ENCODE measurements at places on chromosomes 6 and 20.

- no peak for DNase-seq
These were observed 390.9 kb upstream of the NRSN1 start for GRCh38 chr6:23735151-23735550.

DNA sequence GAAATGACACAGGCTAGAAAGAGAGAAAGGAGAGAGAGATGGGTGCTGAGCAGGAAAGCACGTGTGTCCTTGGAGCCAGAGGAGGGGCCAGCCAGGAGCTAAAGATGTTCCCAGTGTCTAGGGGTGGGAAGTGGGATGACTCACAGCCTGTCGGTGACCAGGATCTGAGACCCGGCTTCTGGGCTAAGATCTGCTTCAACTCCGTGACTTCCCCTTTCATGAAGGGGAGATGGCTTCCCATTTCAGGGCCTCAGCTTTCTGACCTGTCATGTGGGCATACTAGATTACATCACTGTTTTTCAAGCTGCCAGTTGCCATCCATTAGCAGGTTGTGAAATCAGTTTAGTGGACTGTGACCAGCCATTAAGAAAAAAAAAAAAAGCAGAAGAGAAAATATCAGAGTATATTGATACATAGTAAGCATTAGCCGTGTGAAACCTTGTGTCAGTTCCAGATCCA, 5.4 kb downstream of the TGM3 start:
- DNase-seq, result peak; percentile 51

DNA sequence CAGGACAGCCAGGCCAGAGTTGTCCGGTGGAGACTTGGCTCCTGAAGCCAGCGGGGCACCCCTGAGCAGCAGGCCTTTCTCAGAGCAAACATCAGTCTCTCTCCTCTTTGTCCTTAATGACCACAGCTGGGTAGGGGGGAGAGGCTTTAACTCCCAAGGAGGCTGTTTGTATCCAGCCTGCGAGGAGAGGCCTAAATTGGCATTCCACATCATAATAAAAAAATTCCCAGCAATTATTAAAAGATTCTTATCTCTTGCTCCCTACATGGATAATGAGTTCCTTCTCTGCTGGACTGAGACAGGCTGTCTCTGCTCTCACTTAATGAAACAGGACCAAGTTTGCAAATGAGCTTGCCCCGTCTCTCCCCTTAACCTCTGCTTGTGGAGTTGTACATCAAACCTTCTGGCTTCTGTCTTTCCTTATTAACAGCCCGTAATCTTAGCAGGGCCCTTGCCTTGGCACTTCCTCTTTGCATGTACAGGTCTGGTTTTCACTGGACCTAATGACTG, 838.2 kb downstream of the MAFB start:
- DNase-seq, result no peak

DNA sequence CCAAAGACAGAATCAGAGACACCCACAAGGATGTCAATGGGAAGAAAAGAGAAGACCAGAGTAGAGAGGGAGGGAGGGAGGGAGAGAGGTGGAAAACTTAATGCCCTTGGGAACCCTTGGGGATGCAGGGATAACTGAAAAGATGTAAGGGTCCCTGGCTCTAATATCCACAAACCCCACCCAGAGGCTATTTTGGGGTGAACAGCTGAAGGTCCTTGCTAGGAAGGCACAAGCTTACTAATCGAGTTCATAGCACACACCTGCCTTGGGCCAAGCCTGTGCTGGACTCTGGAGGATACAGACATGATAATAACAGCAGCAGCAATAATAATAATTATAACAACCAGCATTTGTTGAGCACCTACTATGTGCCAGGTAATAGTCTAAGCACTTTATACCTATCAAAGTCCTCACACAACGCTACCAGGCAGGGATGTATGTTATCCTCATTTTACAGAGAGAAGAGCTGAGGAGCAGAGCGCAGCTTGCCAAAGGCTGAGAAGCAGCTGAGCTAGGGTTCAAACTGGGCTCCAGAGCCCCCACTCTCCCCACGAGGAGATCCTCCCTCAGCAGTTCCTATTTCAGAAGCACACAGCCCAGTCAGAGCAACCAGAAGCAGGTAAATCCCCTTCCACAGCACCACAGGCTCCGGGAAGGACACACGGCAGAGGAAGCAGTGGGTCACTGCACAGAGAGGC, 174.2 kb downstream of the ANKRD60 start:
- peak; percentile 7 for DNase-seq

- no peak for DNase-seq
These were observed 158.2 kb upstream of the CHD6 start for GRCh38 chr20:41776421-41776820.

DNA sequence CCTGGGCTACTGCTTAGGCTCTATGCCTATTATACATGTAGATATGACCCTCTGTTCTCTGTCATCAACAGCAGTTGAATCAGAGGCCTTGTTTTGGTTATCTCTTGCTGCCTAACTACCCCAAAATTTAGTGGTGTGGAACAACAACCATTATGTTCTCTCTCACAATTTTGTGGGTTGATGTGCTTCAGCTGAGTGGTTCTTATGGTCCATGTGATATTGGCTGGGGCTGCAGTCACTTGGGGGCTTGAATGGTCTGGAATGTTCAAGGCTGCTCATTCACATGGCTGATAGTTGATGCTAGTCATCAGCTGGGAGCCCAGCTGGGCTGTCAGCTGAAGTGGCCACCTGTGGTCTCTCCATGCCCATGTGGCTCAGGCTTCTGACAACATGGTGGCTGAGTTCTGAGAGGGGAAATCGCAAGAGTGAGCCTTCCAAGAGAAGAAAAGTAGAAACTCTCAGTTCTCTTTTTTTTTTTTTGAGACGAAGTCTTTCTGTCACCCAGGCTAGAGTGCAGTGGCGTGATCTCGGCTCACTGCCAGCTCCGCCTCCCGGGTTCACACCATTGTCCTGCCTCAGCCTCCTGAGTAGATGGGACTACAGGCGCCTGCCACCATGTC, 47.8 kb downstream of the SHLD1 start:
- peak; percentile 63 for DNase-seq

GRCh38 chr6:28212510-28213212, 12.4 kb upstream of the ZSCAN9 start:
- no peak for DNase-seq

- DNase-seq, result no peak
These were observed 55.1 kb downstream of the ARID1B start for GRCh38 chr6:156832231-156832647.

- no peak for DNase-seq
These were observed 219.3 kb downstream of the BCKDHB start for GRCh38 chr6:80325742-80326141.

DNA sequence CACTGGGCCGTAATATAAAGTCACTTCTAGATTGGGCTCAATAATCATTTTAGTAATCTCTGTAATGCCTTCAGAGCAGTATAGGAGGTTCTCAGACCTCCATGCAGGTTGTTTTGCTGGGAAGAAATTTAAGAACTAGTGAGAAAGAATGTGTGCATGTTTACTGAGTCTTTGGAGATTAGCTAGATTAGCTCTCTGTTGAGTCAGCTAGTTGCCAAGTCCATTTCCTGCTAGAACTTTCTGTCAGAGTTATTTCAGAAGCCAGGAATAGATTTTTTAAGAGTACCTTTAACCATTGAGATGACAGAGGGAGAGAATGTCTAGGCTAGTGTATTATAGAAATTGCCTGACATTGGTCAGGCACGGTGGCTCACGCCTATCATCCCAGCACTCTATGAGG, 33.3 kb downstream of the ORC3 start:
- DNase-seq, result no peak

DNA sequence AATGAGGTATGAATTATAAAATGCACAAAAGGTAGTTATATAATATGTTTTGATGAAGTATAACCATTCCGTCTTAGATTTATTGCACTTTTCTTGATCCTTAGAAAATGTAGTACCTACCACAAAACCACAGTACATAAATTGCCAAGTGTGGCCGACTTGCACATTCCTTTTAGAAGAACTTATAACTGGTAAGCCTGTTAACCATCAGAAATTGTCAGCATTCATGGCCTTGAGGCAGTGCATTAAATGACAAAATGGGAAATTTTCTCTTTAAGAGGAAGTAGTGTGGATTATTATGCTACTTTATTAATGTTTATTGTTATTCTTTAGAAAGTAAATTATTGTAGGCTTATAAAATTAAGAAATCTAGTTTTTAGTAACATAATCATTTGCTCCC, 29.6 kb downstream of the TAB2 start:
- DNase-seq, result no peak

DNA sequence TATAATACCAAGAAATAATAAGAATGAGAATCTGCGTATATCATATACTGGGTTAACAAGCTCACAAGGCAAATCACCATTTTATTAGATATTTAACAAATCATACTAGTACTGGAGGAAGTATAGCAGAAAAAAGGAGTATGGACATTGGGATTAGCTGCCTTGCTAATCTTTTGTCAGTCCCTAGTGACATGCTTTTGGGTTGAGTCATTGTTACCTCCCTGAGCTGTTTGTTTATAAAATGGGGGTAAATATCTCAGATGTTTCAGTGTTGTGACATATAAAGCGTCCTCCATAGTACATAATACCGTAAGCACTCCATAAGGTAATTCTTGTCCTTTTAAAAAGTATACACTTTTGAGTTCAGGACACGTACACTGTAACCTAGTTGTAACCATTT, 107.0 kb downstream of the ESR1 start:
- DNase-seq, result no peak
